Activated T-cell treated with anti-CD3 and anti-CD28 coated beads, Interleukin-2, amount 50 U/mL, for 4 hours (primary cell): ENCODE measurements at places on chromosomes 7 and 10.

- DNase-seq, result no peak
These were observed 51.7 kb downstream of the SGMS1 start for GRCh38 chr10:50572017-50572491.

GRCh38 chr7:124323597-124323996 is 290.7 kb upstream of the TMEM229A start:
- DNase-seq, result no peak

GRCh38 chr7:157643525-157643970 is 306.7 kb downstream of the DNAJB6 start:
- DNase-seq, result no peak

- no peak for DNase-seq
These were observed 286.5 kb downstream of the PTEN start for GRCh38 chr10:88149906-88150305.

DNA sequence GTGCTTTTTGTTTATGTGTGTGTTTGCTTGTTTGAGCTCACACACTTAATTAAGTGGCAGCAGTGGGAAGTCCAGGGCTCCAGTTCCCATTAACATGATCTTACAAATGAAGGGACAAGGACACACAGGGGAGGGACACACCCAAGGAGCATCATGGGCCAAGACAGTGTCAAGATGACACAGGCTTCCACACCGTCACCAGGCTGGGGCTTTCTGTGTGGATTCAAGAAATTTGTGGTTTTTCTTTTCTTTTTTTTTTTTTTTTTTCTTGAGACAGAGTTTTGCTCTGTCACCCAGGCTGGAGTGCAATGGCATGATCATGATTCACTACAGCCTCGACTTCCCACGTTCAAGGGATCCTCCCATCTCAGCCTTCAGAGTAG is 173.6 kb downstream of the KIAA1217 start:
- no peak for DNase-seq

- no peak for DNase-seq
These were observed 134.9 kb downstream of the ADRA2A start for GRCh38 chr10:111211706-111212105.

- DNase-seq, result no peak
These were observed 93.7 kb downstream of the FZD1 start for GRCh38 chr7:91357901-91358300.

DNA sequence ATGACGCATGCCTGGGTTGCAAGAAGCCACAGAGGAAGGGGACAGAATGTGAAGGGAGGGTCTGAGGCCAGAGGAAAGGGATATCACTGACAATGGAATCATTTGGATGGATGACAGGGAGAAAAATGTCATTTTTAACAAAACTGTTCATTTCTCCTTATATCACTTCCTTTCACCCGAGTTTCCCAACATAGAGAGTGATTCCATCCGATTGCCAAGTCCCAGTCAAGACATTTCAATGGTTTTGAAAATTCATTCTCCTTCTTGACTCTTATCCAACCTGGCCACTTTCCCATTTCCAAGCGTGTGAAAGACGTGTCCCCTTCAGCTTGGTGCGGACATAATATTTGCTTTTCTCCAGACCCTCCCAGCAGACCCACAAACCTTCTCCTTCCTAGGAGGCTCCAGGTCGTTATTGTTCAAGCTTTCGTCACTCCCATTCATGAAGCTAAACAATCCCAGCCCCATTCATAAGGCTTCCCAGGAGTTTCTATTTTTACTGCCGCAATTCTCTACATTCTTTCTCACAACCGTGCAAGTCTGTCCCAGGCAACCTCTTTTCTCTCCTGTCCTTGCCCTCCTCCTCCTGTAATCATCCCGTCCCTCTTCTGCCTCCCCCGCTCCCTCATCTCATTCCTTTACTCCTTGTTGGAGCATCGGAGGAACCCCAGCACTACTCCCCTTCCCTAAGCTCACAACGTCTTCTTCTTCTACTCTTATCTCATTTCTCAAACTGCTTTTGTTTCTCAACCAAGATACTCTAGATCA is 301.3 kb upstream of the KLF6 start:
- no peak for DNase-seq

GRCh38 chr7:64618785-64619456 is 47.0 kb upstream of the ZNF107 start:
- DNase-seq, result no peak

GRCh38 chr7:42614636-42615035 is 297.2 kb downstream of the C7orf25 start:
- no peak for DNase-seq
